ENCODE measurements at places on chromosomes 1 and 21. TPM values are rescaled to one million over a fixed set of nuclear protein-coding genes. Genes with fewer than 3 reads are reported as not detected.

Gene TINAGL1
- total RNA-seq, result not detected

- no peak for DNase-seq
These were observed 43.7 kb upstream of the PSEN2 start for GRCh38 chr1:226826479-226827261.

DNA sequence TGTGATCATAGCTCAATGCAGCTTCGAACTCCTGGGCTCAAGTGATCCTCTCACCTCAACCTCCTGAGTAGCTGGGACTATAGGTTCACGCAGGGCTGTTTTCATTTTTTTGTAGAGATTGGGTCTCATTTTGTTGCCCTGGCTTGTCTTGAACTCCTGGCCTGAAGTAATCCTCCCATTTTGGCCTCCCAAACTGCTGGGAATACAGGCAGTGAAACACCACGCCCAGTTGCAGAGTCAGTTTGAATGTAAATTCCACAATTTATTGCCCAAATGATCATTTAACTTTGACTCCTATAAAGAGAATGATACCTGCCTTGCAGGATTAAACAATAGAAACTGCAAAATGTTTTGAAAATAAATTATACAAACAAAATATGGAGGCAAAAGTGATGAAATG lies 10.7 kb downstream of the GOLPH3L start:
- no peak for DNase-seq

- no peak for DNase-seq
These were observed 293.9 kb upstream of the PROX1 start for GRCh38 chr1:213693864-213694263.

DNA sequence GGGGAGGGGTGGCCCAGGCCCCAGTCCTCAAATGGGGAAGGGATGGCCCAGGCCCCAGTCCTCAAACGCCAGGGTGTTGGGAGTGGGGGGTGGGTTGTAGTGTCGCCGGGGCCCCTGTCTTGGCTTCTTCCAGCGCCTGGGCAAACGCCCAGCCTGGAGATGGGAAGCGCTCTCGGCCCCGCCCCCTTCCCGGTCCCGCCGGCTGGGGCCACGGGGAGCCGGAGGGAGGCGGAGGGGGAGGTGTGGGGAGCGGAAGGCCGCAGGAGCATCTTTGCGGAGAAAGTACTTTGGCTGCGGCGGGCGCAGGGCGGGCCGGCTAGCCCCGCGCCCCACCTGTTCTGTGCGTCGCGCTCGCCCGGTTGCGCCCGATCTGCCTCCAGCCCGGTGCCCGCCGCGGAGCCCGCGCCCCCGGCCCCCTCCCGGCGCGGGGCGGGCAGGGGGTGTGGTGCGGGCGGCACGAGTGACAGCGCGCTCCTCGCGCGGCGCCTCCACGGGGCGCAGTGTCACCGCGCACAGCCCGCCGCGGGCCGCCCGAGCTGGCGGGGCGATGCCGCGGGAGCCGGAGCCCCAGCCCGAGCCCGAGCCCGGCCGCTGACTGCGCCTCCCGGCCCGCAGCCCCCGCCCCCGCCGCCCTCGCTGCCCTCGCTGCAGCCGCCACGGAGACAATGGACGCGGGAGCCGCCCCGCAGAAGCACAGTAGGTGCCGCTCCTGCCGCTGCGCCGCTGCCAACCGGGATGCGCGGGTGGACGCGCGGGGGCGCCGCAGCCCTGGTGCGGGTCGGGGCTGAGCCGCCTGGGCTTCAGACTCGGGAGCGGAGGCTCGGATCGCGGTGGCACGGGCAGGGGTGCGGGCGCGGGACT lies 31.1 kb upstream of the PEX10 start:
- DNase-seq, result peak; percentile 29
